ENCODE measurements at places on chromosomes 7 and 10.
A peak's percentile ranks its signal among the peaks of the same experiment; 100 is the strongest.

- DNase-seq = no peak
Observed at GRCh38 chr10:12135631-12136030, 6.2 kb downstream of the SEC61A2 start.

GRCh38 chr7:94216944-94217461 lies 177.7 kb upstream of the COL1A2 start:
- DNase-seq = no peak

DNA sequence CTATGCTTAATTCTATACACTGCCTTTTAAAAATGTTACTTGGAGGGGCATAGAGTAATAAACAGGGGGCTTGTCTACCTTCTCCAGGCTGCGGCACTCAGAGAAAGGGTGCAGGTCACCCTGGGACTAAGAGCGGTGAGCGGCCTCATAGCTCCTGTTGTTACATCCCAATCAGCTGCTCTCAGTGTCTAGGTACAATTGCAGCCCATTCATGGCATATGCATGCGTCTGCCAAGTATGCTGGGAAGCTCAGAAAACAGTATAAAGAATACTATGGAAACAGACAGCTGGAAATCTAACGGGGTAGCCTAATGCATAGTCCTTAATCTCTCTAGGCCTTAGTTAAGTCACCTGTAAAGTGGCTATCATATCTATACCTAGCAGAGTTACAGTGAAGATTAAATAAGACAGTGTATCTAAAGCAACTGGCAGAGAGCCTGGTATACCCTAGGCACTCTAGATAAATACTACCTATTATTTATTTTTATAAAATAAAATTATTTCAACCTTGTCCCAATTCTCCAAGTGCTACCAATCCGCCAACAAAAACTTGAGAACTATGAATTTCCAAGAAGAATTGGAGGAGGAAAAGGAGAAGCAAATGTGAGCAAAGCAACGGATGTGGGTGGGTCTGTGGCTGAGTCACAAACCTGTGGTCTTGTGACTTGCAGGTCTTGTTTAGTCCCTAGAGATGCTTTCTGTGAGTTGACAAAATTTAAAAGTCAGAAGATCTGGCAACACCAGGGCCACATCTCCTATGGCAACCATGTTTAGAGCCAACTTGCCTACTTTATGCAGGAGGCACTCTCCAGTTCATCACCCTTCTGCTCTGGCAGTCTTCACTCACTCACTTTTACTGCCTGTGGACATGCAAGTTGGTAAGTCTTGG lies 183.0 kb downstream of the RAPGEF5 start:
- no peak for DNase-seq

GRCh38 chr10:44911081-44911540 lies at the start of gene TMEM72:
Gene TMEM72, plus strand, starts transcription at chr10:44911337. Its CDS starts 176 bp downstream, at chr10:44911513.
- peak; percentile 42 for DNase-seq

DNA sequence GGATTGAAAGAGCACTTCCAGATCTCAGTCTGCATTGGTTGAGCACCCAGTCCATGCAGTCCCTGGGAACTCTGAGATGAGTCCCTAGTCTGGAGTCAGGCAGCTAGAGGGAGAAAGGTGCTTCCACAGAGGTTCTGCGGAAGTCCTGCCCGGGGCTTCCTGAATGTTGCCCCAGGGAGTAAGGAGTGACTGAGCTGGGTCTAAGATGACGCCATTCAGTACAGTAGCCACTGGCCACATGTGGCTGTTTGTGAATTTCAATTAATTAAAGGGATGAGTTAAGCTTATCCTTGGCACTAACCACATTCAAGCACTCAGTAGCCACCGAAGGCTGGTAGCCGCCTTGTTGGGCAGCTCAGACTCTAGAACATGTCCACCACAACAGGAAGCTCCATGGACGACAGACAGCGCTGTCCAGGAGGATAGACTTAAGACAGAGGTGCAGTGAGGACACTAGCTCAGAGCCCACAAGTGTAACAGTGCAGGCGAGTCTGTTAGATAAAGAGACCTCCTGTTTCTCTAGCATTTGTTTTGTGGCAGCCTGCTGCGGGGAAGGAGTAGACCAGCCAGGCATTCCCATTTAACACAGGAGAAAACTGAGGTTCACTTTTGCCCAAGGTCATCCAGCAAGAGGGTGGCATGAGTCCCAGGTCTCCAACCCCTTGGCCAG lies 101.6 kb upstream of the PPIF start:
- no peak for DNase-seq

DNA sequence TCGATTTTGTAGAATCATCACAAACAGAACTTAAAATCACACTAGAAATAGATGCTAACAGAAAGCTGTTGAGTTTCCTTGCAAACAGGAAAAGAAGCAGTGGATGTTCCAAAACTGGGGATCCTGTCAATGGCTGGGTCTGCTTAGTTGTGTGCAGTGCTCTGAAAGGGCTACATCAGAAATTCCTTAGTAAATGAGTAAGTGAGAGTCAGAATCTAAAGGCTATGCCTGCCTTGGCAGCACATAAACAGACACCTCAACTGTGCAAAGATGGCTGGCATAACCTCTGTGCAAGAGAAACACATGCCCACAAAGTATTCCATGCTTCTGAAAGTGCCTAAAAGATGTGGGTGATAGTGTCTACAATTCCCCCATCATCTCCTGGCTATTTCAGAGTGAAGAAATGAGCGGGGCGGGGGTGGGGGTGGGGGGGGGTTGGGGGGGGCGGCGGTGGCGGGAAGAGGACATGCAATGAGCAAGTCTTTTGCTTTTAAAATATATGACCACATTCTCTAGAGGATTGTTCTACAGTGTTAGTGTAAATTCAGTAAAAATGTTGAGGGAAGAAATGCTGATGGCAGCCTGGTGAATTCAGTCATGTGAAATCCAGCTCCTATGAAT lies 138.1 kb upstream of the LAMB4 start:
- DNase-seq = no peak

DNA sequence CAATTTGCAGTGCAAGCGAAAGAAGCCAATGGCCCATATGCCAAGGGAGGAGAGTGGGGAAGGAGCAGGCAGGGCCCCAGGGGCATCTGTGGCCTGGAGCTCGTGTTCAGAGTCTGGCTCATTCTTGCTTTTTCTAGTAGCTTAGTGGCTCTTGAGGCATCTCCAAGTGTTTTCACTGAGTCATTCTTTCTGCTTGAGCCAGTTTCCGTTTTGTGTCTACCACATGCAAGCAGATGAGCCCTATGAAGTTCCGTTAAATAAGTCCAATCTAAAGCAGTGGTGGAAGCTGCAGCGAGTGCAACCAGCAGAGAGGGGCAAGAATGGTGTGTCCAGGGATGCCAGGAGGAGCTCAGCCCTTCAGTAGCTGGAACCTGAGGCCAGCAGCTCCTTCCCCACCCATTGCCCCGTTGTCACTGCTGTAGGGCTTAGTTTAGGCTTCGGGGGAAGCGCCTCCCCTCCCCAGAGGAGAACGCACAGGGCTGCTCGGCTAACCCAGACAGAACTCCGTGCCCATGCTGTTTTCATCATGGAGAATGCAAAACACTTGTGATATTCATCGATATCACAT lies 57.4 kb upstream of the EBF3 start:
- DNase-seq = peak; percentile 93

DNA sequence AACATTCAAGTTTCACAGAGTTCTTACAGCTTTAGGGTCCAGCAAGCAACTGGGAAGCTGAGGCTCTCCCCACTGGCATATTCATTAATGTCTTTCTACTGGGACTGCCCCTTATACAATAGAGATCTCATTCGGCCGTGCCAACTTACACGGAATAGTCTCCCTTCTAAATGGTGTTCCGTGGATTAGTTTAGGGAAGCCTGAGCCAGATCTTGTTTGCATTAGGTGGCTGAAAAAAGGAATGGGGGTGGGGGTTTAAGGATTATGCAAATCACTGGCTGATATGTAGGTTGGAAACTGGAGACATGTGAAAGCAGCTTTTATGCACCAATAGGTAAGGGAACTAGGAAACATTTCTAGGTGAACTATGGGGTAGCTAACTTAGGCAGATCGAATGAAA lies 218.3 kb downstream of the TRIL start:
- DNase-seq = no peak

GRCh38 chr7:158366916-158367633 lies 220.5 kb downstream of the PTPRN2 start:
- no peak for DNase-seq

DNA sequence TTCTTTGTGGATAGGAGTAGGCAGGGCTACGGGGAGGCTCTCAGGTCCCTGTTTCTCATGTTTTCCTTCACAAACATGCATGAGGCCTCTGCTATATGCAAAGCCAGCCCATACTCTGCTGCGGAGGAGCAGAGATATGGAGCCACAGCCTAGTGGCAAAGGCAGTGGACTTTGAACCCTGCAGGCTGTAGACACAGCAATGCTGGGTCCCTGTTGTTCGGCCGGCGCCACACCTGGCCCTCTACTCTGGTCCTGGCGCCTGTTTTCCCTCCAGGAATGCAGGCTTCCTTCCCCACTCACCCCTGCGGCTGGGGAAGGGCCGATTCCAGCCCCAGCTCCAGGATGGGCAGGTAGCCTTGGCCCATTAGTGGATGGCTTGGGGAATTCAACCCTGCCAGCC lies 11.5 kb downstream of the CLRN3 start:
- no peak for DNase-seq

DNA sequence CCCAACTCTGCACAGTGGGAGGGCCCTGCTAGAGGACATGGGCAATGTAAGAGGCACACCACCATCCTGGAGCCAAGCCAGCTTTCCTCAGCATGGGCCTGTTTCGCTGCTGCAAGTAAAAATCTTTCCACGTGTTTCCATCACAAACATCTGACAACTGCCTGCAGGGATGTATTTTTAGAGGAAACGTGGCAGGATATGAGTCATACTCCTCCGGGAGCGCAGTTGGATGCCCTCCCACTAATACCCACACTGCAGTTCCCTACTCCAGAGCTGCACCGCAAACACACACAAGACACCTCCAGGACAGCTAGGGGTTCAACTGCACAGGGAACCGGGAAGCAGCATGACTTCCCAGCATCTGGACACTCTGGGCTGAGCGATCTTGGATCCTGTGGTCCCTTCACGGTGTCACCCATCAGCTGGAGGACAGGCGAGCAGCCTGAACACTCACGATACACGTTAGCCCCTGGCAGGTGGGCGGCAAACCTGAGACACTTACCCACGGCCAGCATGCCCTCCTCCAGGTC lies 26.1 kb downstream of the PLAC9 start:
- peak; percentile 96 for DNase-seq

- DNase-seq = peak; percentile 67
Observed at GRCh38 chr10:128487517-128487916, 361.3 kb upstream of the MKI67 start.

DNA sequence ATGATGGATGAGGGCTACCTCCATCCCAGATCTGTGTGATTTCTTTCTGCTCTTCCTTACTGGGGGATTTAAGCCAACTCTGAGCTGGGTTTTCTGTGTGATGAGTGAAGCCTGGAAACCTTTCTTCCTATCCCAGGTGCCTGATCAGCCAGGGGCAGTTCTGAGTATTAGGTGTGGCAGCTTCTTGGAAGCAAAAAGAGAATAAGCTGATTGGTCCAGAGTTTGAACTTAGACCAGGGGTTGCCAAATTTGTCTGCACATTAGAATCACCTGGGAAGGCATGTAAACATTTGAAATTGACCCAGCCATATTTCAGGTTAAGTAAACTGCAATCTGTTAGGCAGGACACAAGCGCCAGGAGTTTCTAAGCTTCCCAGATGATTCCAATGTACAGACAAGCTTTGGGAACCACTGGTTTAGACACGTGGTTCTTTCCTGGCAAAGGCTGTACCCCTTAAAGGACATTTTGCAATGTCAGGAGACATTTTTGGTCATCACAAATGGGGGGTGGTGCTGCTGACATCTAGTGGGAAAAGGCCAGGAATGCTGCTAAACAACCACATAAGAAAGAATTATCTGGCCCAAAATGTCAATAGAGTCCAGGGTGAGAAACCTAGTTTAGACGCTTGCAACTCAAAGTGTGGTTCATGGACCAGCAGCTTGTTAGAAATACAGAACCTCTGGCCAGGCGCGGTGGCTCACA lies 160.5 kb upstream of the GHITM start:
- DNase-seq = peak; percentile 2

DNA sequence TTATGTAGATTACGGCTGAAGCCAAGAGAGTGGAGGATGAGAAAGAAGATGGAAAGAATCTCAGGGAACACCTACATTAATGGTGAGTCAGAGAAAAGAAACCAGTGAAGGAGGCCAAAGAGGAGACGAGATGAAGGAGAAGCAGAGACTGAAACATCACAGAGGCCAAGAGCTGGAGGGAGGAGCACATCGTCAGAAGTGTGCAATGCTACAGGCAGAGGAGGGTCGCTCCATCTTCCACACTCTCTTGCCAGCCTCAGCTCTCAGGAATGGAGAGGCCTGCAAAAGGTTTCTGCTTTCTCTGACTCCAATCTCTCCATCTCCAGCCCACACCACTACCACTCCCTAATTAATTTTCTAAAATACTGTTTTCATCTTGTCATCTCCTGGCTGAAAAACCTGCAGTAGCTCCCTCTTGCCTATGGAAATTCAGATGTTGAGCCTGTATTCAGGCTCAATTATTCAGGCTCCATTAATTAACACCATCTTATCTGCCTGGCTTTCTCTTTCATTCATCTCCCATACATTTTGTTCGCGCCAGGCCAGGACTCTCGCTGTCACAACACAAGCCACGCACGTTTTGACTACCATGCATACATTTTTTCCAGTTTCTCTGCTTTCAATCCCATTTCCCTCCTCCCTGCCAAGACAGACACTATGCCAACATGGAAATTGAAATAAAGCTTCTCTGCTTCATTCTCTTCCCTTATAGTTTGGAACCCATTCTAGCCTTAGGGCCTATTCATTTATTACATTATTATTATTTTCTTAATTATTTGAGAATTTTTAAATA lies 165.8 kb downstream of the INHBA start:
- peak; percentile 87 for DNase-seq

GRCh38 chr7:25839084-25839769 lies 312.8 kb upstream of the NFE2L3 start:
- DNase-seq = no peak

DNA sequence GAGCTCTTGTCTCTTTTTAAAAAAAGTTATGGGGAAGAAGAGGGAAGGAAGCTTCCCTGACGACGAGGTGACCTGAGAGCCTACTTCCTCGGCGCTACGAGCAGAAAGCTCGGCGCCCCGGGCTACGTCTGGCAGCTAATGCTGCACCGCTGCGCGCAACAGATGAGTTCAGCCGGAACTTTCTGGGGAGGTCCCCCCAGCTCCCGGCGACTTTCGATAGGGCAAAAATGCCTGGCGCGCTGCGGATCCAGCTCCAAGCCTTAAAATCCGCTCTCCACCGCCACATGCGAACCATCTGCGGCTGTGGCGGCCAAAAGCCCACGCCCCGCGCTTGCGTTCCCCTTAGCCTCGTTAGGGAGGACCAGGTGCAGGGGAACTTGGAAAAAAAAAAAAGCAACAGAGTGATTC lies 621 bp downstream of the P4HA1 start:
- DNase-seq = peak; percentile 88

DNA sequence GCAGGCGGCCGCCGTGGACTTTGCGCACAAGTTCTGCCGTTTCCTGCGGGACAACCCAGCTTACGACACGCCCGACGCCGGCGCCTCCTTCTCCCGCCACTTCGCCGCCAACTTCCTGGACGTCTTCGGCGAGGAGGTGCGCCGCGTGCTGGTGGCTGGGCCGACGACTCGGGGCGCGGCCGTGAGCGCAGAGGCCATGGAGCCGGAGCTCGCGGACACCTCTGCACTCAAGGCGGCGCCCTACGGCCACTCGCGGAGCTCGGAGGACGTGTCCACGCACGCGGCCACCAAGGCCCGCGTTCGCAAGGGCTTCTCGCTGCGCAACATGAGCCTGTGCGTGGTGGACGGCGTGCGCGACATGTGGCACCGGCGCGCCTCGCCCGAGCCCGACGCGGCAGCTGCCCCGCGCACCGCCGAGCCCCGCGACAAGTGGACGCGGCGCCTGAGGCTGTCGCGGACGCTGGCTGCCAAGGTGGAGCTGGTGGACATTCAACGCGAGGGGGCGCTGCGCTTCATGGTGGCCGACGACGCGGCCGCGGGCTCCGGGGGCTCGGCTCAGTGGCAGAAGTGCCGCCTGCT lies 14.1 kb downstream of the SH2B2 start:
- no peak for DNase-seq

- peak; percentile 91 for DNase-seq
Observed at GRCh38 chr10:102660888-102661657, 16.8 kb downstream of the TRIM8 start.

All from muscle of leg (tissue), 16 donors.